ENCODE measurements at places on chromosomes 7 and 10. TPM values are rescaled to one million over a fixed set of nuclear protein-coding genes. Genes with fewer than 3 reads are reported as not detected.

Gene GATA3
- polyA plus RNA-seq, result 1.1 TPM

DNA sequence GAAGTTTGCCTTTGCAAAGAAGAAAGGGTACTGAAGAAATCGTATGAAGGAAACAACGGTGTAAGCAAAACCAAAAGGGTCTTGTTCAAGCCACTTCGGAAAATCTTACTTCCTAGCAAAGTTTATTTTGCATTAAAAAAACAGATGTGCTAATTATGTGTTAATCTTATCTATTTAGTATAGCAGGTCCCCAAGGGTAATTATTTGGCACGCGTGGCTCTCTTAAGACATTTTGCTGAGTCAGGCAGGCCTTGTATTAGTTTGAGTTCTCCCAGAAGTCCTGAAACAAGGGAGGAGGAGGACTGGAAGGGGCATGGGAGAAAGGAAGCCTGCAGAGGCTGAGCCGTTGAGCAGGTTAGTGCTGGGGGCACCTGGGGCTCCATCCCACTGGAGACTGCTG lies 44.9 kb downstream of the TMEM178B start:
- no peak for DNase-seq

DNA sequence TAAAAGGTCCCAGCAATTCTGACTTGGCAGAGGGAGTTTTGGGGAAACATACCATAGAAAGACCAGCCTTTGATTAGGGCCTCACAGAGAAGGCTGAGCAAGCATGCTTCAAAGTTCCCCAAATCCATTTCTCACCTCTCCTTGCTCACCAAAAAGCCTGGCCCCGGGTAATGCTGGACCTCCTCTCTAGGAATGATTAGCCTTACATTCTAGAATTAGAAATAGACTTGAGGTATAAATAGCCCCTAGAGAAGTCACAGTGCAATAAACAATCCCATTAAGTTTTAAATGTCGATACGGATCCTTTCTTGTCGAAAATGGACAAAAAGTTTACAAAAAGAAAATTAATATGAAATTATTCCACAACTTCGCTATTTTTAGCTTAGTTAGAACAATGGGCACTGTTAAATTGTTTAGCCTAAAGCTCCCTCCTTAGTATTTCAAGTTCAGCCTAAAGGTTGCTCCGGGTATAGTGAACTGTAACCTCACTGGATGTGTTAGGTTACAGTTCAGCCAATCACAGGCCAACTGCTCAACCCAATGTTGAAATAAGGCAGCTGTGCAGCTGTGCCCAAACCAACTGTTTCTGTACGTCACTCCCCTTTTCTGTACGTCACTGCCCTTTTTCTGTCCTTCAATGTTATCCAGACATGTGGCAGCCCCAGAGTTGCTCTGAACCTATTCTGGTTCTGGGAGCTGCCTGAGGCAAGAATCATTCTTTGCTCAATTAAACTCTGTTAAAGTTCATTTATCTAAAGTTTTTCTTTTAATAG lies 7.9 kb upstream of the GSDME start:
- peak; percentile 27 for DNase-seq

Gene FAM180A
- 12.4 TPM for polyA plus RNA-seq

GRCh38 chr10:29756451-29756850 lies 121.7 kb upstream of the SVIL start:
- no peak for DNase-seq

DNA sequence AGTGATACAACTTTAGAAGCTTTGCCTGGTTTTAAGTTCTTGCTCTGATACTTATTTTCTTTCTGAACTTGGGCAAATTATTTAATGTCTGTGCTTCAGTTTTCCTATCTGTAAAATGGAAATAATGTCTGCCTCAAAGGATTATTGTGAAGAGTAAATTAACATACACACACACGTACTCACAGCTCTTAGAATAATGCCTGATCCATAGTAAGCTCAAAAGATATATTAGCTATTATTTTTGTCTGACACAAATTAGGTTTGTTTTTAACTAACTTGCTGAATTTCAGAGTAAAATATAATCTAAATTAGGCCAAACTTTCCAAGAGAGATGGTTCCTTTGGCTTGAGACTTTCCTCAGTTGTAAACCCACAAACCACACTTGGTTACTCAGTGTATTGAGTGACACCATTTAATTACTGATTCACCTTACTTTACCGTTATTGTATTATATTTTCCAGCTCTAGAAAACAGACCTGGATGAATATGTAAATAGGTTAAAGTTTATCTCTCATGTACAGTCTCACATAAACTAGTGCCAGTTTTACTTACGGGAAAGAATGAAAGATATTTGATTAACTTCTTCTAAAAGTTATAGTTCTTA lies 50.4 kb downstream of the VTI1A start:
- DNase-seq, result no peak

DNA sequence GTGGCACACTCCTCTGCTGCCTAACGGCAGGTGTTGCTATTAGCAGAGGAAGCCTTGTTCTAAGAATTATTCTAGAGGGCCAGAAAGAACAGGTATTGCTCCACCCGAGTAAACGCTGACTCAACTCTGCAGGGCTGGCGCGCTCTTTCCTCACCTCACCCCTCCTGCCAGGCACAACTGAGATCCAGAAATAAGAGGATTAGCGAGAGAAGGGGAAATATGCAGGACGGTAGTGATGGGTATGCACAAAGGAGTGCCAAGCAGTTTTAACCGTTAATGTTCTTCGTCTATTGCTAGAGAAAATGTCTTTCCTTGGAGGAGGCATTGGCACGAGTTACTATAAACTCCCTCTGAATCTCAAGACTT lies 369 bp upstream of the SCIN start:
- no peak for DNase-seq

DNA sequence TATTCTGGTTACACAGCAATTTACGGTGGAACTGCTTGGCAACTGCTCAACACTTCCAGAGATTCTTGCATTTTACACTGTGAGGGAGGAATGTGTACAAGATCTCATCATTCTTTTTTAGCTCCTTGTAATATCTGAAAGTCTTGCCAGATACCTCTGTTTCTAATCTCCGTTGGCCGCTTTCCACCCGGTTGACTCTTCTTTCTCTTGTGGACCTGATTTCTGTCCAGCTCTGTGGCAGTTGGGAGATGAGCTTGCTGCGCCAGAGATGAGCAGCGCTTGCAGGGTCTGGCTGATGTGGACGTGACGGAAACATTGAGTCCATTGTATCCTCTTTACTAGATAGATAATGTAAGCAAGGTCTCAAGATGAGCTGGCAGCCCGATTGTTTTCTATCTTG lies 27.6 kb downstream of the SPAG6 start:
- DNase-seq, result no peak

GRCh38 chr7:157760004-157760730 lies 423.4 kb downstream of the DNAJB6 start:
- DNase-seq, result no peak

Gene TRPV6
- polyA plus RNA-seq, result not detected

Gene HKDC1
- not detected for polyA plus RNA-seq

DNA sequence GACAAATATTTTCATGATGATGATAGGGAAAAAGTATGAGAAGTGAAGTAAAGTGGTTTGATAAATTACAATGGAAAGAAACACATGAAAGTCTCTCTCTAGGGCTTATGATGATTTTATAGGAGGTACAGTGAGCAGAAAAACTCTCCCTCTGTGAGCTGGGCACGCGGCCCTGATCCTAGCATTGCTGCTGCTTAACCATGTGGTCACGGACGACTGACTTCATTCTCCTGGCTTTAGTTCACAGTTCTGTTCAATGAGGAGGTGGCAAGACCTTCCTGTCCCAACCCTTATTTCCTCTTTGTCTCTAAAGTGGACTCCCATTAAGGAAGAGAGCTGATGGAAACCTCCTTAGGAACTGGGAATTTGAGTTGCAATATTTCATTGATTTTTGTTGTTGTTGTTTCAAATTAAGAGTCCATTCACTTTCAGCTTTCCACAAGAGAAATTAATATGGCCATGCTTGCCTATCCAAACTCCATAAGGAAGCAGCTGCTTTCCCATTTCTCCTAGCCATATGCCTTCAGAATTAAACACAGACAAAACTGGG lies 8.2 kb upstream of the PON3 start:
- peak; percentile 40 for DNase-seq

GRCh38 chr7:131223151-131223550 lies 104.5 kb upstream of the MKLN1 start:
- no peak for DNase-seq

Gene ELFN1
- 5.9 TPM for polyA plus RNA-seq

Gene EPHB6
- 1.6 TPM for polyA plus RNA-seq

Gene HABP2
- polyA plus RNA-seq, result not detected

Gene TMEM184A
- polyA plus RNA-seq, result 0.19 TPM

DNA sequence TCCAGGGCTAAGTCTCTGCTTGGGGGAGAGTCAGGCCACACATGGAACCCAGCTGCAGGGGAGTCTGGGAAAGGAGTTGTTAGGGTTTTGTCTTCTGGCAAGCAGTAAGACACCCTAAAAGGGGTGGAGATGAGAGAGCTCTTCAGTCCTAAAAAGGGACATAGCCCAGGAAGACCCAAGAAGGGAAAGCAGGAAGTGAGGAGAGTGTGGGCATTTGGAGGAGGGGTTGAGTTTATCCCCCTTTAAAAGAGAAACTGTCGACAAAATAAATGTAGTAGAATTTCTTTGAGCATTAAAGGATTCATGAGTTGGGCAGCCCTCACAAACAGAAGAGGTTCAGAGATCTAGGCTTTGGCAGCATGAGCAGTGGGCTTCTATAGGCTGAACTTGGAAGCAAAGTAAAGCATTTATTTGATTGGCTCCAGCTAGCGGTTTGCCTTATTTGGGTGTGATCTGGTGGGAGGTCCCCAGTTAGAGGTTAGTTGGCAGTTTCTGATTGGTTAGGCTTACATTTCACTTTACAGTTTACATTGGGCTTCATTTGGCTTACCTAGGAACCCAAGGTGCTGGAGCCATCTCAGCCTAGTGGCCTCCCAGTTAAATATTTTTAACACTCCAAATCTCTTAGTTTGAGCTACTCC lies 246.7 kb downstream of the CAMK1D start:
- DNase-seq, result no peak

Gene ZC3HAV1
- polyA plus RNA-seq, result 2.8 TPM

DNA sequence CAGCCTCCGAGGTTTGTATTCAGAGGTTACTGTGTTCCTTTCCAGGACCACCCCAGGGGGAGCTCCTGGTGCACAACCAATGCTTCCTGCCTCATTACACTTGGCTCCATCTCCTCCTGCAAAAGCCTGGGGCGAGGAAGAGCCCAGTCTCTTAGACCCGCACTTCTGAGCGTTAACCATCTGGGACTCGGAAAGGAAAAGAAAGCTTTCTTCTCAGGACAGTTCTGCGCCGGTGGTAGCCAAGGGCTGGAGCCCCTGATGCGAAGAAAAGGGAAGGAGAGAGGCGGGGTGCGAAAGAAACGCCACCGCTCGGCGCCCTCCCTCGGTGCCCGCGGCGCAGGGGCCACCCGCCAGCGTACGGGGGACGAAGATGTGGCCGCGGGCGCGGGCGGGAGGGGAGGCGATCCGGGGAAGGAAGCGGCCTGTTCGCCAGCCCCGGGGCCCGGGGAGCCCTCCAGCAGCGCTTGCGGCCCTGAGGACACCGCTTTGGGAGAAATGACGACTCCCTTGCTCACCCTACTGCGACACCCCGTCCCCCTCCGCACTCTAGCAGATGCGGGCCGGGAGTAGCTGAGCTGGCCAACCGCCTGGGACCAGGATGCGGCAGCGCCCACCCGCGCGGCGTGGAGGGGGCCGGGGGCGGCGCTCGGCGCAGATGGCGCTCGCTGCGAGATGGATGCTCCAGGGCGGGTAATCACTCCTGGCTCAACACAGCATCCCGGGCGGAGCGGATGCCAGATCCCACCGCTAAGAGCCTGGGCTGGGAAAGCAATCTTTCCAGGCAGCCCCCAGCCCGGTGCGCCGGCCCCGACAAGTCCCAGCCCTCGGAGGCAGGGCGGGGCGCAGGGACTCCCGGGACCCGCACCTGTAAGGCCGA lies 1.3 kb downstream of the NRCAM start:
- DNase-seq, result no peak

Gene TEX47
- polyA plus RNA-seq, result not detected

DNA sequence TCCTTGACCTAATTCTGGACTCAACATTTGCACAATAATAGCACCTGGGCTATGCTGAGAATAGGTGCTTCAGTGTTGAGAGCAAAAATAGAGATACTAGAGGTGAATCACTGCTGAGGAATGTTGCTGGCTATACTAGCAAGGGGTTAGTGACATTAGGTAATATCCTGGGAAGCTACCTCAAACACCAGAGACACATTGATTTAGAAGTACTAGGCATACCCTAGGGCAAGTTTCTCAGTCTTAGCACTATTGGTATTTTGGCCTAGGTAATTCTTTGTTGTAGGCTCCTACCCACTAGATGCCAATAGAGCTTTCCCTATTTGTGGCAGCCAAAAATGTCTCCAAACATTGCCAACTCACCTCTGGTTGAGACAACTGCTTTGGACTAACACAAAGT lies 484.0 kb upstream of the MBL2 start:
- no peak for DNase-seq

Gene ZNF37A
- polyA plus RNA-seq, result 6.6 TPM

DNA sequence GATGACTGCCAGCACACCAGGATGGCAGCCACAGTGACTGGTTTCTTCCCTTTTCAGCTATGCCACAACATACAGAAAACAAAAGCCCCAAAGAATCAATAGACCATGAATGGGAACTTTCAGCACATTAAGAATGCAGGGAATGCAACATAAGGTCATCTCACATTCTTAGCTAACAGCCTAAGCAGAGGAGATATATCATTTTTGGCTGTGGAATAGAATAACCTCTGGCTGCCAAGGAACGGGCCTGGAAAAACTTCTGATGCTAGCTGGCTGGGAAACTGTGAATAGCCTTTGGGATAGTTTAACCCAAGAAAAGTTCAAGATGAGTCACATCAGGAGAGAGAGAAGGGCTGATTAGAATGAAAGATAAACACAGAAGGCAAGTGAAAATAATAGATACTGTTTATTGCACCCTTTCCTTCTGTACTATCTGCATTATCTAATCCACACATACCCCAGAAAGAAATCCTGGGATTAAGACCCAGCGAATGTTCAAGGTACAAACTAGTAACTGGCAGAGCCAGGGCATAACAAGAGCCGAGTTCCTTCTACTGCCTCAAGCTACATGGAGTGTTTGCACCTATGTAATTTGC lies 169.2 kb downstream of the SEMA3A start:
- DNase-seq, result no peak

DNA sequence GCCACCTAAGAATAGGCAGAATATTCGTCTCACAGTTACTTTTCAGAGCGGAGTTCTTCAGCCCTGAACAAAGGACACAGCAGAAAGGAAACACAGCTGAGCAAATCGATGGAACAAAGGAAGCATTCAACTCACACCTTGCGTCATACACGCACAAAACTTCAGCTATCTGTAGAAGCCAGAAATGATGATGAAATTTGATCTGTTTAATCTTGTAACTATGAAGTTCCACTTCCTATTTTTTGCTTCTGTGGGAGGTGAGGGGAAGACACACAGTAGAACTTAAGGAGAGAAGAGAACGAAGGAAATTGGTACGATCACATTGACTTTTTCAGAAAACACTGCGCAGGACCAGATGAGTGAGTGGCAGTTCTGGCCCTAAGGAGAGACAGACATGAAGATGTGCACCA lies 26.2 kb downstream of the FAM171A1 start:
- no peak for DNase-seq

DNA sequence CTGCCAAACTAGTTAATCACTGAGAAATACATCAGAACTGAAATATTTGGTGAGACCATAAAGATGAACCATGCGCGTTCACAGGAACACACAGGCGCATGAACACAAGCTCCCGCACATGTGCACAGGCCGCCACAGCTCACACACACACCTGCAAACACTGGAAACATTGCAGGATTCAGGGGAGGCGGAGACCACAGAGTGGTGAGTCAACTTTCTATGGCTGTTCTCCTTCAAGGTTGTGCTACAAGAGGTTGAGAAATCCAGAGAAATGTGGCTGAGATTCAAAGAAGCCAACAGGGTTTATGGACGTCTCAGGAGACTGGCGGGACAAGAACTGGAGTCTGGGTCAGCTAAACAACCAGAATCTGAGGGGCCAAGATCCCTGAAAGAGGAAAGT lies 17.8 kb downstream of the ESYT2 start:
- DNase-seq, result no peak

Gene TWIST1
- polyA plus RNA-seq, result 1.1 TPM
